WERI-Rb-1 (cell line): ENCODE measurements at places on chromosomes 12 and 14.

- no peak for DNase-seq
These were observed 34.8 kb upstream of the FRMD6 start for GRCh38 chr14:51616724-51617409.

DNA sequence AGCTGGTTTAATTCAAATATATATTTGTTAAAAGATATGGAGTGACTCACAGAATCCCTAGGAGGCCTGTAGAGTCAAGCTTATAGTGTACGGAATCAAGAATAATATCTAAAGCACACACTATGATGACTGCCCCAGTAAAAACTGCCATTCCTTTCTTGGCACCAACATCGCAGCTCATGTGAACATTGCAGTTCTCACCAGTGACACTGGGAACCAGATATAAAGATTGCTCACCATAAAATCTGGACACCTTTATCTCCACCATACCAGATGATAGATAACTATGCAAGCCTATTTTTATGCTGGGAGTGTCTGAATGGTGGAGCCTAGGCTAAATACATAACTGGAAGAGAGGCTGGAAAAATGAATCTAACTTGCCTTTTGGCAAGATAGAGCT, 463.9 kb upstream of the TBX3 start:
- DNase-seq, result no peak

GRCh38 chr14:95526483-95527386, 8.1 kb upstream of the GLRX5 start:
- no peak for DNase-seq

DNA sequence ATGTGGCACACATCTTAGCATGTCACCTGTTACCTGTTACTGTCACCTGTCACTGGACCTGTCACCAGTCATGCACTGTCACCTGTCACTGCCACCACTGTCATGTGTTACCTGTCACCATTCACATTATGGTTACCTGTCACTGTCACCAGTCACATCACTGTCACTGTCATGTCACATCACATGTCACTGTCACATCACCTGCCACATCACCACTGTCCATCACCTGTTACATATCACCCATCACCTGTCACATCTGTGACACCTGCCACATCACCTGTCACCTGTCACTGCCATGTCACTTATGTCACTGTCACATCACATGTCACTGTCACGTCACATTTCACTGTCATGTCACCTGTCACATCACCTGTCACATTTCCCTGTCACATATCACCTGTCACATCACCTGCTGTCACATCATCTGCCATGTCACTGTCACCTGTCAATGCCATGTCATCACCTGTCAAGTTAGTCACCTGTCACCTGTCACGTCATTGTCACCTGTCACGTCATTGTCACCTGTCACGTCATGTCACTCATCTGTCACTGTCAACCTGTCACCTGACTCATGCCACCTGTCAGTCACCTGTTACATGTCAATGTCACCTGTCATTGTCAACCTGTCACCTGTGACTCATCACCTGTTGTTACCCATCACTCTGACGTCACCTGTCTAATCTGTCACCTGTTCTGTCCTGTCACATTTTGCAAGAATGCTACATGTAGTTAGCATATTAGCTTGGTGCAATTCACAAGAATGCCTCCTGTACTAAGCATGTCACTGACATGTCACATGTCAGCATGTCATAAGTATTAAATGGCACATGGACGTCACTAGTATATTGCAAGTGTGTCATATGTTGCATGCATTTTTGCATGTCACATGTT, 29.0 kb upstream of the TESC start:
- no peak for DNase-seq

DNA sequence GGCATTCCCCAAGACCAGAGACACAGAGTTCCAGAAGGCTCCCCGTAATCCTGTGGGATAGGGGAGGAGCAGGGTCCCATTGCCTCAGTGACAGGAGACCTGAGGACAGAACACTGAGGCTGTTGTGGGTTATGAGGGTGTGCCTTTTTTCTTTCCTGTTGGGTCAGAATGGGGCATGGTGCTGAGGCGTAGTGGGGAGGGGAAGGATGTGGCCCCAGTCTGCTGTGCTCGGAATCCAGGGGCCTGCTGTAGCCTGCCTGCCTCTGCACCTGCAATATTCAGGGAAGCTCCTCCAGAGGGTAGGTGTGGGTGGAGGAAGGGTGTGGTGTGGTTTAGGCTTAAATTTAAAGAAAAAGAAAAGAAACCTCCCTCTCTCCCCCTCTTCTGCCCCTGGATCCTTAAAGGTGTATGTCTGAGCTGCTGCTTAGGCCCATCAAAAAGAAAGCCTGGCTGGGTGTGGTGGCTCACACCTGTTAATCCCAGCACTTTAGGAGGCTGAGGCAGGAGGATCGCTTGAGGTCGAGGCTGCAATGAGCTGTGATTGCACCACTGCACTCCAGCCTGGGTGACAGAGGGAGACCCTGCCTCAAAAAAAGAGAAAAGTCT, 18.7 kb downstream of the PLEKHG3 start:
- DNase-seq, result no peak

DNA sequence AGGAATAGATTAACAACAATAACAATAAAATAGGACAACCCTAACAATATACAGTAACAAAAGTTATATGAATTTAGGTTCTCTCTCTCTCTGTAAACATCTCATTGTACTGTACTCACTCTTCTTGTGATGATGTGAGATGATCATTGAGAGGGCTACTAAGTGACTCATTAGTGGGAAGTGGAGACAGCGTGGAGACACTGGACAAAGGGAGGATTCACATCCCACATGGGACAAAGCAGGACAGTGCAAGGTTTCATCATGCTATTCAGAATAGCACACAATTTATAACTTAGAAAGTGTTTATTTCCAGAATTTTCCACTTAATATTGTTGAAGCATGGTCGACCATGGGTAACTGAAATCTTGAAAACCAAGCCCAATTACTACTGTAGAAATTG, 26.0 kb upstream of the SPATA7 start:
- DNase-seq, result no peak

GRCh38 chr12:15214851-15215601, 6.2 kb downstream of the RERG start:
- no peak for DNase-seq

DNA sequence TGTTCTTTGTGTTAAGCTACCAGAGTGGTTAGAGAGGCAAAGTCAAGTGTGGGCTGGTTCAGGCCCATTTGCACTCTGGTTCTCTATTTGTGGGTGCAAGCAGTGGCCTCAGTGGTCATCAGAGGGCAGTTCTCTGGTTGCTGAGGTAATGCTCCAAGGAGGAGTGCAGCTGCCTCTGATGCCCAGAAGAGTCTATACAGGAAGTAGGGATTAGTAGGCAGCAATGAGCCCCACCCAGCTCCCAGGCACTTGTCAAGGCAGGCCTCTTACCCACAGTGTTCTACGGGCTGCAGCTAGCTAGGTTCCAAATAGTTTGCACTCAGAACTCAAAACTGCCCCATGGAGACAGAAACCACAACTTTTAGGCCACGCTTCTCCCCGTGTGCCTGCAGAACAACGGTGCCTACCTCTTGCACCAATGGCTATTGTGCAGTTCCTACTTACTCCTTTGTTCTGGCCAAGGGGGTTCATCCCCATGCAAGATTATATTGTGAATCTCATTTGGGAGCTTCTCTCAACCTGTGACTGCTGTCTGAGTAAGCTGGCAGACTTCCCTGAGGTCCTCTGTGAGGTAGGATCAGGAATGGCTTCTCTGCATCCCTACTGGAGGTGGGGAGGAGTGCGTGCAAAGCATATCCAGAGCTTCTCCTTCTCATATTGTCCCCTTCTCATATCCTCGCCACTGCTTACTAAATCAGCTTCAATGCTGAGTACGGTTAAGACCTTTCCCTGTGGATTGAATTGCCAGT, 410.3 kb upstream of the LMO3 start:
- no peak for DNase-seq

- no peak for DNase-seq
These were observed 31.0 kb upstream of the NPFF start for GRCh38 chr12:53538209-53538689.

DNA sequence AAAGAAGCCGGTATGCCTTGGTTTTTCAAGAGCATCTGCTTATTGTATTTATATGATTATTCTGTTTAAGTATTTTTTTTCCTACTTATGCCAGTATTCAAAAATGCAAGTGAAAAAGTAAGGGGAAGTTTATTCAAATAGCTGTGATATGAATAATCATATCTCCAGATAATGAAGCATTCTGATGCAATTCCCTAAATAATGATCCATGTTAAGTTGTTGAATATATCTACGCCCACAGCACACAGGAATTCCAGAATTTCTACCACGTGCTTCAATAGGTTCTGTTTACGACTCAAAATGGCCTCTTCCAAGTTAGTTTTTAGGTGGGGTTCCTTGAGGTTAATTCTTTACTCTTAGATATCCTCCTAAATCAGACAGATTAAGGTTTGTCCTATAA, 208.3 kb downstream of the NAV3 start:
- no peak for DNase-seq
